ENCODE measurements at places on chromosomes 3 and 15.

GRCh38 chr3:30924763-30925162, 30.3 kb upstream of the GADL1 start:
- no peak for DNase-seq

DNA sequence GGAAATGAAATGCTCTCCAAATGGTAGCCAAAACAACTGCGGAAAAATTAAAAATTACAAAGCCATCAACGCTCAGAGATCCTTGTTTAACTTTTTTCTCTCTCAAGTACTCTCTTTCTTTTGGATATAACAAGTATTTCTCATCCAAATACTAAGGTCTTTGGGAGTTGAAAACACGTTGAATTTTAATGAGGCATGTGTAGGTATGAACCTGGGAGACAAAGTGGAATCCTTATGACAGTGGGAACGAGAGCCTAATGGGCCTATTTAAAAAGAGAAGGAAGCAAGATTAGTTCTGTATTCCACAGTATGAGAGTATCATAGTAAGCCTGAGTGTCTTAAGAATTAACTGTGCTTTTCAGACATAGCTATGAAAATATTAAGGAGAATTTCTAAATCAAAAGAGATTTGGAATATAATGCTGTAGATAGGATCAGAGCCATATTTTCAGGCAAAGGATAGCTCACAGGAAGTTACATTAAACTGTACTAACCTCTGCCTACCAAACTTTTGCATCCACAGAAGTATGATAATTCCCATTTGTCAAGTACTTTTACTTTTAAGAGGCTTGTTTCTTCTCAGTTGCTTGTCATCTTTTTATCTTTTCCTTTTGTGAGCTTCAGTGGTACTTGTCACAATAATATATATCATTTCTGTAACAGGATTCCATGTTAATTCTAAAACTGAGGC, 759 bp downstream of the CD96 start:
- no peak for DNase-seq

GRCh38 chr15:88802250-88802990, 816 bp upstream of the ACAN start:
- no peak for DNase-seq

DNA sequence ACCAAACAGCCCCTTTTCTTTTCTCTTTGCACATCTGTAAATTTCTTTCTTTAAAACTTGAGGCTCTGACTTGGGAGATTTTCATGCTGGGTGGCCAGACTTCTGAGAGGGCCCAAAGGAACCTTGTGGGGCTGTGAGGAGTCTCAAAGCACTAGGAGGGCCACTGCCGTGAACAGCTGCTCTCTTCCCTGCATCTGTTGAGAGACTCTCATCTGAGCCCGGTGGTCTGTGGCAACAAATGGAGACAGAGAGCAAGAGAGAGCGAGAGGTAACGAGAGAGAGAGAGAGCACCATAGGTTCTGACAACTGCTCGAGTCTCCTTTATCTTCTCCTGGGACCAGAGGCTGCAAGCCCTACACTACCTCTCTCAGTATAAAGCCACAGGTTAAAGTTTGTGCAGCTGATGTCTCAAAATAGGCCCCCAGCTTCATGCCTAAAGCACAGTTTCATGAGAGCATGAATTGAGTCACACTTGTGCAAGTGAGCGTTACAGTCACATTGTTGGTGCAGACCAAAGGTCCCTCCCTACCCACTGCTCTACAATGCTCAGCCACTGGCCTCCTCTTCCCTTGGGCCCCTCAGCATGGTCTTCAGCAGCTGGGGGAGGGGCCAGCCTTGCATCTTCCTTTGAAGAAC, 60.7 kb downstream of the ZNF621 start:
- DNase-seq: no peak
